T-helper 22 cell (primary cell): ENCODE measurements at places on chromosomes 2 and 18.

DNA sequence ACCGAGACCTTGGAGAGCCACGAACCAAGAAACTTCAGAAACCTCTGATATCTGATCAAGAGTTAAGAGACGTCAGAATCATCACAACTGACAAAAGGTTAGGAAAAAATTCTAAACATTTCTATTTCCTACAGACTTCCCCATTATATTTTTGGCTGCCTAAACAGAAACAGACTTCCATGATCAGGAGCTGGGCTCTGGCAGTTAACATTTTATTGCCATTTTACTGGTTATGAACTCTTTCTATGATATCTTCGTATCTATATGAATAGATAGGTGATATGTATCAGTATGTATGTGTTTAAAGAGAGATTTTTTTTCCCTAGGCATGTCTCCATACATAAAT is 31.1 kb upstream of the PPP1R1C start:
- no peak for DNase-seq

DNA sequence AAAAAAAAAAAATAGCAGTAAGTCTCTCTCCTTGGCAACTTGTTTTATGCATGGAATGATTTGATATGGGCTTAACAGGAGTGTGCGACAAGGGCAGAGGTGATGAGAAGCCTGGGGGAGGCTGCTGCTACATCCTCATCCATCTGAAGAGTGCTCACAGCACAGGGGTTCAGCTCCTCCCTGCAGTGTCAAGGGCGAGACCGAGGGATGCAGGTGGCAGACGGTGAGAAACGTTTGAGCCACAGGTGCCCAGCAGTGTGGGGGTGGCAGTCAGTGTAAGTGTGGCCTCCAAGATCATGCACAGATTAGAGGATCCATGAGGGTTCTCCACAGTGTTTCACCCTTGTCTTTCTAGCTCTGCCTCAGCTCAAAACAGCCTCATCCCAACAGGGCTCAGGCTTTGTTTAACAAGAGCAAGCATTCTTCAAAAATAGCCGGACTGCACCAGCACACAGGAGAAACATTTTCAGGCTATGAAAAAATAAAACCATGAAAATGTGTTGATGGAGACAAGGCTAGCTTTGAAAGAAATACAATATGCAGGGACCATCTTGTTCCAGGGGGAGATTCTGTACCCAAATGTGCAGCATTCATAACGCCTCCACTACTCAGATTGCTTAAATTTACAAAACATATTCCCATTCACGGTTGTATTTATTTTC is 324.5 kb upstream of the MYT1L start:
- no peak for DNase-seq

GRCh38 chr2:145287736-145288135 is 767.8 kb upstream of the ZEB2 start:
- no peak for DNase-seq

GRCh38 chr2:85838641-85839040 is 50.1 kb downstream of the ST3GAL5 start:
- no peak for DNase-seq

- no peak for DNase-seq
Measured at GRCh38 chr2:238787501-238787900, 60.4 kb upstream of the TWIST2 start.

DNA sequence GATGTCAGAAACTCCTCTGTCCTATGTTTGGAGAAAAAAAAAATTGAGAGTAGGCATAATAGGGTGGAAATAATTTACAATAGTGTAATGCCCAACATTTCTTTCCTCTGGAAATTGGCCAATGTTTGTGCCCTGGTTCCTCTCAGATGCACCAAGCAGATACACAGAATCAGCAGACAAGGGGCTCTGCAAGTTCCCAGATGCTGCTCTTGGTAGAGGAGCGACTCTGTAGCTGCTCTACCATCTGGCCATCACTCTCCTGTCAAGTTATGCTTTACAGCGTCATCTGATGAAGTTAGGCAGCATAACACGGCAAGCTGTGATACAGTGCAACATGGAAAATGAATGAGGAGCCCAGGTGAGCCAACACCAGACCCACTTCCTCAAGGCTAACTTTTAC is 1.6 kb downstream of the DYTN start:
- DNase-seq: no peak

- DNase-seq: no peak
Measured at GRCh38 chr2:148273158-148273691, 252.3 kb downstream of the MBD5 start.

- DNase-seq: no peak
Measured at GRCh38 chr2:128585706-128586105, 267.0 kb upstream of the HS6ST1 start.

- no peak for DNase-seq
Measured at GRCh38 chr18:37783771-37784170, 218.2 kb upstream of the CELF4 start.

DNA sequence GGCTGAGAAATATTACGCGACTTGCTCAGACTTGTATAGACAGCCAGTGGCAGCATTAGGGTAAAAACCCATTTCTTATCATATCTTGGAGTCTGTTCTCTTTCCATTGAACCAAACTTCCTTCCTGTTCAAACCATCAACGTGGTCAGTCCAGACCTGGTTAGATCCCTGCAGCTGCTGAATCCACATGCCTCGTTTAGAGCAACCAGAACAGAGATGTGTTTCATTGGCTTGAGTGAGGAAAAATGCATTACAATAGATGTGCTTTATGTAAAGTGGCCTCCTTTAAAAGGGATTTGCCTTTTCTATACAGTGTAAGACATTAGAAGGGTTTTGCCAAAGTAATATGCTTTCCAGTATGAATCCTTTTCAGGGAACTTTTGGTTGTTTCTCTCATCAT is 232.4 kb downstream of the MEIS1 start:
- DNase-seq: no peak

- no peak for DNase-seq
Measured at GRCh38 chr2:224062481-224063297, 23.6 kb upstream of the SERPINE2 start.

GRCh38 chr2:127678531-127678930 is 3.2 kb upstream of the LIMS2 start:
- no peak for DNase-seq

- no peak for DNase-seq
Measured at GRCh38 chr2:190819840-190820301, 60.8 kb upstream of the GLS start.

- DNase-seq: no peak
Measured at GRCh38 chr2:38613126-38613848, 10.6 kb upstream of the HNRNPLL start.

GRCh38 chr2:233922471-233922870 is 5.3 kb downstream of the TRPM8 start:
- DNase-seq: no peak
